CD4-positive, alpha-beta T cell treated with Interleukin-21 for 1 hour (primary cell): ENCODE measurements at places on chromosomes 4 and X.
A peak's percentile ranks its signal among the peaks of the same experiment; 100 is the strongest.

DNA sequence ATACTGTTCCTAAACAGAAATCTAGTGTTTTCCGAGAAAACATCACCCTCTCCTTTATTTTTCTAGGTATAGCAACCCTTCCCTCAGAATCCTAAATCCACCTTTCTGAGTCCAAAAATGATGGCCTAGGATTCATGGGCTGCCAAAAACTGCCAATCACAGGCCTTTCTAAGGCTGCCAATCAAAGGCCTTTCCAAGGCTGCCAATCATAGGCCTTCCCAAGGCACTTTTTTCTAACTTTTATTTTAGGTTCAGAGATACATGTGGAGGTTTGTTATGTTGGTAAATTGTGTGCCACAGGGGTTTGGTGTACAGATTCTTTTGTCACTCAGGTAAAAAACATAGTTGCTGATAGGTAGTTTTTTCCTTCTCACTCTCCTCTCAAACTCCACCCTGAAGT is 673.7 kb downstream of the FAT4 start:
- no peak for DNase-seq

- no peak for DNase-seq
Measured at GRCh38 chrX:43582540-43582913, 73.6 kb upstream of the MAOA start.

DNA sequence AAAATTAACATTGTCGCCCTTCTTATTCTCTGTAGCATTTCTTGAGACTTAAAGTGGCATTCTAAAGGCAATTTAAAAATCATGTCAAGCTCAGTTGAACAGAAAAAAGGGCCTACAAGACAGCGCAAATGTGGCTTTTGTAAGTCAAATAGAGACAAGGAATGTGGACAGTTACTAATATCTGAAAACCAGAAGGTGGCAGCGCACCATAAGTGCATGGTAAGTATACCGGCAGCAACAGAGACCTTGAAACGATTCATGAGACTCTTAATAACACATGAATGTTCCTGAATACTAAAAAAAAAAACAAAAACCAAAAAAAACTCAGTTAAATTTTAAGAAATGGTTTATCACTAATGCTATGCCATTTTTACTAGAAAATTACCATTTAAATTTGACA is 82.4 kb upstream of the HPRT1 start:
- DNase-seq: peak; percentile 34

DNA sequence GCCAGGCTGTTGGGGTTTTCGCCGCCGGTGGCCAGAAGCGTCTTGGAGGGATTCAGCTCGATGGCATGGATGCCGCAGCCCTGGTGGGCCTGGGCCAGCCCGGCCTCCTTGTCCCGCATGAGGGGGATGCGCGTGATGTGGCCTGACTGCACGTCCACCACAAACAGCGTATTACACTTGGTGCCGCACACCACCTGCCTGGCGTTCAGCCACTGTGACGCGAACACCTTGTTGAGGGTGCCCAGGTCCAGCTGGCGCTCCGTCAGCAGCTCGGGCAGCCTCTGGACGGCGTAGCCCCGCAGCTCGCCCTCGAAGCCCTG is 728 bp downstream of the DCAF12L2 start:
- no peak for DNase-seq

GRCh38 chrX:97065066-97065465 is 181.4 kb downstream of the RPA4 start:
- no peak for DNase-seq
